Heart left ventricle (tissue), 16 donors: ENCODE measurements at places on chromosomes 13 and 19. TPM values are rescaled to one million over a fixed set of nuclear protein-coding genes. Genes with fewer than 3 reads are reported as not detected.

The COL4A1 gene
- total RNA-seq: 91.9 TPM

The SMIM24 gene
- total RNA-seq: not detected

The GPR180 gene
- 4.1 TPM for total RNA-seq

The PEAK3 gene
- total RNA-seq: 1.6 TPM

The SGTA gene
- 72.1 TPM for total RNA-seq

The RNF17 gene
- total RNA-seq: not detected

The SIGLEC8 gene
- not detected for total RNA-seq

The CKAP2 gene
- 10.1 TPM for total RNA-seq

The DHPS gene
- 51.2 TPM for total RNA-seq

The ZNF284 gene
- 1.8 TPM for total RNA-seq

The PCDH20 gene
- 0.61 TPM for total RNA-seq

The MTMR6 gene
- total RNA-seq: 19.8 TPM

The URAD gene
- not detected for total RNA-seq

The ARL11 gene
- 0.18 TPM for total RNA-seq

The HCN2 gene
- 27.4 TPM for total RNA-seq

The CD37 gene
- total RNA-seq: 21.2 TPM

The CYP4F2 gene
- not detected for total RNA-seq

The RGL3 gene
- total RNA-seq: 2.3 TPM

The PDE4A gene
- total RNA-seq: 23.3 TPM

The WIZ gene
- total RNA-seq: 29.8 TPM

The PTPRH gene
- 5.7 TPM for total RNA-seq

The CALR3 gene
- not detected for total RNA-seq

The ZNF415 gene
- 12.8 TPM for total RNA-seq

The PTPRS gene
- total RNA-seq: 21.8 TPM

The LGALS7B gene
- total RNA-seq: not detected

The CCL25 gene
- total RNA-seq: not detected

The PDX1 gene
- not detected for total RNA-seq

The ZNF181 gene
- total RNA-seq: 14.4 TPM

The ZNF836 gene
- total RNA-seq: 7.0 TPM

The SOX1 gene
- not detected for total RNA-seq

The SLC7A10 gene
- total RNA-seq: 0.34 TPM

The LILRB3 gene
- total RNA-seq: 2.1 TPM

The CKM gene
- 4,216 TPM for total RNA-seq
